Stimulated activated CD8-positive, alpha-beta memory T cell treated with anti-CD3 and anti-CD28 coated beads, Interleukin-2, amount 100 ng/mL, for 1 hour (primary cell): ENCODE measurements at places on chromosomes 2 and 18.
A peak's percentile ranks its signal among the peaks of the same experiment; 100 is the strongest.

- no peak for DNase-seq
These were observed 63.2 kb downstream of the POLR1A start for GRCh38 chr2:86042256-86043168.

DNA sequence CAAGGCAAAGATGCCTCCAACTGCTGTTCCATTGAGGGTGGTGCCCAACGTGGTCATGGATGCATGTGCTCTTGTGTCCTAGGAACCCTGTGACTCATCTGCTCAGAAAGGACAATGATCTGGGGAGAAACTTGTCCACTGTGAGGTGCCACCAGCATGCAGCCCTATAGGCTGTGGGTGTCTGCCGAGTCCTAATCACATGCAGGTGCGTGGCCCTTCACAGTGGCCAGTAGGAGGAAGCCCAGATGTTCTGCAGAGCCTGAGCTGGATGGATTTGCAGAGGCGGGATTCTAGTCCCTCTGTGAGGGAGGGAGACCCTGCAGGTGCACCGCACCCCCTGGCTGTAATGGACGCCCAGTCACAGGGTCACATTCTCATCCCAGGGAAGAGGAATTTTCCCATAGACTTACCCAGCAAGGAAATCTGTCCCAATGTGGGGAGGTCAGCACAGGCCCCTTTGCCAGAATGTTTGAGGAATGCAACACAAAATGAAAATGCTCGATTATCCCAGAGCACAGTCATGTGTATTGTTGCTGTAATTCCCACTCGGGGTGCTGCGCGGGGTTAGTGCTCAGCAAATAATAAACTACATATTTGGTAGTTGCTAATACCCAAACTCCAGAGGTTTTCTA, 13.9 kb downstream of the GDF7 start:
- DNase-seq = no peak

GRCh38 chr2:205089958-205090357, 544.7 kb downstream of the PARD3B start:
- no peak for DNase-seq

GRCh38 chr2:232521959-232522622, 1.9 kb downstream of the PRSS56 start:
- DNase-seq = peak; percentile 48

DNA sequence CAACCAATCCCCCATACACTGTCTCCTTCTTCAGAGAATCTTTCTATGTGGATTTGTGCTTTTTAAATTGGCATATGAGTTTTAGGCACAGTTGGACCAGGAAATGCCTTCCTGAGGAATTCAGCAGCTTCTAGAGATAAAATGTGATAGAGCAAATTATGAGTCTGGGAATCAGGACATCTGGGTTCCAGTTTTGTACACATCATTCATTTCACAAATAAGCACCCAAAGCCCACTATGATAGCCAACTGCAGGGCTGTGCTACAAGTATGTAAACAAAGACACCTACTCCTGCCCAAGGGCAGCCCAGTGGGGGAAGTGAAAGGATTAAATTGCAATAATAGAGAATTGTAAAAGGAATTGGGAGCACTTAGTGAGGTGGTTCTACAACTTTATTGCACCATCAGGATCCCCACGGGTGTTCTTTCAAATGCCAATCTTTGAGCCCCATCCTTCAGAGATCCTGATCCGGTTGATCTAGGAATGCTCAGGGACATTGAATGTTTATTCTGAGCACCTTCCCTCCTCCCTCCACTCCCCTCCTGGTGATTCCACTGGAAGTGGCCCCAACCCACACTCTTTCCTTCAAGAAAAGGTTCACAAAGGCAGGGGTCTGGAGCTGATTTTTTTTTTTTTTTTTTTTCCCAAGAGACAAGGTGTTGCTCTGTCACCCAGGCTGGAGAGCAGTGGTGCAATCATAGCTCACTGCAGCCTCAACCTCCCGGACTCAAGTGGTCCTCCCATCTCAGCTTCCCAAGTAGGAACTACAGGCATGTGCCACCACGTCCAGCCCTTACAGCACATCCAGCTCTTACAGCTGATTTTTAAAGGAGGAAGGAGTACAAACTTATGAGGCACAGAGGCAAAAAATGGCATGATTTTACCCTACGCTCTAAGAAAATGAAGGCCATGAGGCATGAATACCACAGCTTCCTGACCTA, 11.1 kb upstream of the KCMF1 start:
- DNase-seq = no peak

DNA sequence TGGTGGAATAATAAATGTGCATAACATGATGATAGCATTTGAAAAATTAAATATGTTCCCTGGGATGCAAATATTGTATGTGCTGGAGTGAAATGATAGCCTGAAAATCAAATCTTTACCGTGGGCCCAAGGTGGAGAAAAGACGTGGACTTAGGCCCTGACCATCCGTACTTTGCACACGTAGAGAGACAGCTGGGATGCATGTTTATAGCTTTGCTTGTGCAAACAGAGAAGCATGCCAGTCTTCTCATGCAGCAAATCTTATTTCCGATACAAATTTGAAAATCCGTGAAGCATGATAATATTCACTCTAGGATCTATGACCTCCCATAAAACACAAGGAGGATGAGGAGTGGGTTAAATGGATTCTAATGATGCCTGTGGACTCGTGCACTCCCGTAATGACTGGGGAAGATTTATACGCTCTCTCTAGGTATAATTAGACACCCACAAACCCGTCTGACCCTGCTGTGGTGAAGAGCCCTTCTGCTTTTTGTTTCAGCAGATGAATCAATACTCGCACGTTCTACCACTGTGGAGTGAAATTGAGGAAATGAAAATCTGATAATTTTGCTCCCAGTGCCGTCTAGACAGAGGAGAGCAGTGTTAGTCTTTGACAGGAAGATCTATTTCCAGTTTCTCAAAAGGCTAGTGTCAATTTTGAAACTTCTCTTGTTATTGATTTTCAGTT, 810.3 kb upstream of the SALL3 start:
- DNase-seq = no peak

DNA sequence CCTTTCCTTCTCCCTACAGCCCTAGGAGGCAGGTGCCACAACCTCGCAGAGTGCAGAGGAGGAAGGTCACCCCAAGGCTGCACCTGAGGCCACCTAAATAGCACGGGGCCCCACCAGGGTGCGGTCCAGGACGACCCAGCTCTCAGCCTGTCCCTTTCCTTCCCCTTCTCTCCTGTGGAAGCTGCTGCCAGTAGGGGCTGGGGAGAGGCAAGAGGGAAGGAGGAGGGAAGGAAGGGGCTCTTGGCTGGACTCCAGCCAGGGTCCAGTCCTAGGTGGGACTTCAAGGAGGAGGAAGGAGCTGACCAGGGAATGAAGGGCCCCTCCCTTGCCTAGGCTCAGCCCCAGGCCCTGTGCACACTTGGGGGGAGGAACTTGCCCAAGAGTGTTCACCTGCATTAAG, 11.1 kb downstream of the CRACDL start:
- DNase-seq = no peak

- DNase-seq = no peak
These were observed 32.3 kb downstream of the FOSL2 start for GRCh38 chr2:28424799-28425463.

GRCh38 chr18:46458472-46458871, 198.5 kb downstream of the LOXHD1 start:
- no peak for DNase-seq

DNA sequence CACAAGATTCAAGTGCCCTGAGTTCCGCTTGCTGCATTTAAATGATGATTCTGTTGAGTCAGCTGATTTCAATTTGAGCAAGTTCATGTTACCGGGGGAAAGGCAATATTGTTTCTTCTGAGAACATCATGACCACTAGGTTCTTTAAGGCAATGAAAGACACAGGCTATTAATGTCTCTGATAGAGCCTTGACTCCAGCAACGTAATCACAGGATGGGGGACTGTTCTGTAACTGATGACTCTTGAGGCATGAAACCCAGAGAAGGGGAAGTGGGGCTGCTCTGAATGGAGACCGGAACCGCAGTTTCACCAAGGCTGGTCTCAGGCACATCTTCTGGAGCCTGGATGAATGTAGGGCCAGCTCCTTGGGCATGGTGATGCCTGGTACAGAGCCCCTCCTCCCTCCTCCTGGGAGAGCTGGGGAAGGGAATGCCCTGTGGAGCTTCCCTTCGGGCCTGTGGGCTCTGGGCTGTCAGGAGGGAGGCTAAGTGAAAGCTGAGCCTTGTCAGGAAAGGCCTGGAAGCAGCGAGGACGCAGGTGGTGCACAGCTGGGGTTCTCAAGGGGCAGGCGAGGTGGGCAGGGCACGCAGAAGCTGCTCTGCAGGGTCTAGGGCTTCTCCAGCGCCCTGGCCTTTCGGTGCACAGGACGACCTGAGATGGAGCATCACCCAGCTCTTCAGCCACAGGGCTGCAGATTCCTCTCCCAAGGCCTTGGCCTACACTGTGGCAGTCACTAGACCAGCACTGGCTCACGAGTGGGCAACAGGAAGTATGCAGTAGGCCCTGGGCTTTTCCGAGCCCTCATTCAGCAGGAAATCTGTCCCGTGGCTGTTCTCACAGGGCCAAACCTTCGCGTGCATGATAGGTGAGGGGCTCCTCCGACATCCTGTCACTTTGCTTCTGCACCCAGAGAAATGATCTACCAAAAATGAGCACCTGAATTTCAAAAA, 36.6 kb upstream of the PRLH start:
- no peak for DNase-seq

DNA sequence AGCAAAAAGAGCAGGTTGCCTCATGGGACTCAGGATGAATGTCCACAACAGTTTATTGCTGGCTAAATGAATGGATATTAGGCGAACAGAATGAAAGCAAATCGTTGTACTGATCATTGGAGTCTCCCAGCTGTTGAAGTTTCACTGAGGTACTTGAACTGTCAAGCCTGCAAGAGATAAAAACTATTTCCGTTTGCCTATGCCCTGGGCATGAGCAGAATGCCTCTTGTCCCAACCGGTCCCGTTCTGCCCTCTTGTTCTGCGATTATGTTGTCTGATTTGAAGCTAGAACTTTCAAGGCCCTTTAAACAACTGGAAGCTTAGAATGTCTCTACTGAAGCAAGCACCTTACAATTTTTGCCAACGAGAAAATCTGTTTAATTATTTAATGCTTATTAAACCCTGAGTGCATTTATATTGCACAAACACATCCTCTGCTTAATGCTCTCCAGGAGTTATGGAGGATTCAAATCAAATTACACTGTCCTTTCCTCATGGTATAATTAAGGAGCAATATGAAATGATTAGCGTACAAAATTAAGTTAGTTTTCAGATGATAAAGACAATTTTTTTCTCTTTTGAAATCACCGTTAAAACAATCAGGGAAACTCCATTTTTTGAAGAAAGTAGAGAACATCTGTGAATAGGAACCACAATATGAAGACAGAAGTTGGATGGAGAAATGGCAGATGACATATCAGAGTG, 17.7 kb downstream of the QPCT start:
- DNase-seq = no peak

DNA sequence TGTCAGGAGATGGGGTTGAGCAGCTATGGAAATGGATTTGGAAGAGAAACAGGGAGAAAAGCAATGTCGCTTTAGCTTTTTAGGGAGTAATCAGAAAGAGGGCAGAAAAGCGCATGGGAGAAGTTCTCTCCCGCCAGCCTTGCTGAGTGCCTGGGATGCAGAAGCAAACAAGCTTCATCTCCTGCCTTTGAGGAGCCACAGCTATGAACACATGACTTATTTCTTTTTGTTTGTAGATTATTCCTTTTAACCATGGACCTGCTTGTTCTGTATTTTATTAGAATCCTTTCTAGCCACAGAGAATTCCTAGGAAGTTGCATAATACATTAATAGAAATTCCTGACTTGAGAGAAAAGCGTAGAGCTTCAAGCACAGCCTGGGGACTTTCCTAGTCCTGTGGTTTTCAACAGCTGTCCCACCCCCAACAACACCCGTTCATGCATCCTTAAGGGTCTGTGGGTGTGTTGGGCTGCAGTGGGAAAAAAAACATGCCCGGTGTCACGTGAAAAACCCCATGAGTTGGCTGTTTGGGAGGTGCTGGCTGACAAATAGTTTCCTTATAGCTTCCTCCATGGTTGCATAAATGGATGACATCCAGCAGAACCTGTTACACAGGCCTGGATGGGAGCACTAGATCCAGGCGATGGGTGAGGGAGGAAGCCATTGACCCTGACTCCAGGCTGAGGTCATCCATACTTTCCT, 14.9 kb downstream of the SLC9A4 start:
- DNase-seq = no peak

GRCh38 chr2:239690651-239691631, 290.1 kb upstream of the HDAC4 start:
- DNase-seq = no peak

DNA sequence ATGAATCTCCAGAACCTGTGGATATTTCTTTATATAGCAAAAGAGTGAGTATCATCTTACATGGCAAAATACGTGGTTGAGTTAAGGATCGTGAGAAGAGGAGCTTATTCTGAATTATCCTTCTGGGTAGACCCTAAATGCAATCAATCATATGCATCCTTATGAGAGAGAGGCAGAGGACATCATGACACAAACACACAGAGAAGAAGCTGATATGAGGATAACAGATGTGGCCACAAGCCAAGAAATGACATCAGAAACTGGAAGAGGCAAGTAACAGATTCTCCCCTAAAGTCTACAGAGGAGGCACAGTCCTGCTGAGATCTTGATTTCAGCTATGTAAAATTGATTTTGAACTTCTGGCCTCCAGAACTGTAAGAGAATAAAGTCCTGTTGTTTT, 730.2 kb upstream of the ZNF804A start:
- no peak for DNase-seq

GRCh38 chr18:69954719-69955480, 7.2 kb upstream of the CD226 start:
- no peak for DNase-seq

GRCh38 chr2:133733901-133734255, 165.6 kb upstream of the NCKAP5 start:
- DNase-seq = no peak

- DNase-seq = no peak
These were observed 96.3 kb upstream of the B3GNT2 start for GRCh38 chr2:62099523-62100175.

DNA sequence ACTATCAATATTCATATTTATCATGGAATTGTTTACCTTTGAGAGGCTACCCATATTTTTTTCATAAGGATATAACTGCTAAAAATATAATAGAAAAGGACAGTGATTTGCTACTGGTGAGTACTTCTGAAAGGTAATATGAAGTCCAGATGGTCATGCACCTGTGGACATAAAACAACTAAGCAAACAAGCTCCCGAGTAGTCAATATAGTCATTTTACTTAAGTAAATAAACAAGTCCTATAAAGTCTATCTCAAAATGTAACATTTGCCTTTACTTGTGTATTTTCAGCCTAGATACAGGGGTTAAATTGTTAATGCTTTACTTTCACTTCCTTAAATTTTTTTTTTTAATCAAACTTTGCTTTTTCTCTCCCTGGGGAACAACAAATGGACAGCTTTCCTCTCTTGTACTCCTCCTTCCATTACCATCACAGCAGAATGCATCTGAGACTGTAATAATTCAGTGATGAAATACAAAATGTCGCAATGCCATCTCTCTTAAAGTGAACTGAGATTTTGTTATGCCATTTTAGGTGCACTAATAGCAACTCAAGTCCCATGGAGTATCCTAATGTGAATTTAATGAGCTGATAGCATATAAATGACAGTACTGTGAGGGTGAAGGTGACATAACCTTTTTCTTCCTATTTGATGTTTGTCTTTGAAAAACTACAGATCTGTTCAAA, 1325.4 kb upstream of the ZEB2 start:
- DNase-seq = no peak

- DNase-seq = no peak
These were observed at the start of gene TMEM17 for GRCh38 chr2:62505750-62506420. Gene TMEM17 (minus strand): TSS chr2:62506195. CDS start chr2:62506129, 66 bp downstream.

- DNase-seq = no peak
These were observed 20.6 kb downstream of the TRIB2 start for GRCh38 chr2:12737297-12737696.

GRCh38 chr2:144085016-144085415, 434.9 kb downstream of the ZEB2 start:
- no peak for DNase-seq

- no peak for DNase-seq
These were observed 67.4 kb upstream of the HS6ST1 start for GRCh38 chr2:128386066-128386465.
